ENCODE measurements at places on chromosomes 1 and 21.

DNA sequence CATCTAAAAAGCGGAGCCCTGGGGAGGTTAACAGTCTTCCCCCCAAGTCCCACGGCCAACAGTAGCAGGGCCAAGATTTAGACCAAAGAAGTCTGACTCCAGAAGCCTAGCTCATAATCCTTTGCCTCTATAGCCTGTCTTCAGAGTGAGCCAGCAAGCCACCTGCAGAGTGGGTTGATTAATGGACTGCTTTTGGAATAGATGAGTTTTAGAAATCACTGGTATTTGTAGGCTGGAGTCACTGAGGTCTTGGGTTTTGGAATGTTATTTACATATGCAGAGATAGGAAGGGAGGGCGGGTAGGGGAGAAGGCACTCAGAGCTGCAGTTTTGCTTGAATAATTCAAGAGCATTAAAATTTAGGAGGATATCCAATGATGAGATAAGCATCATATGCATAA, 90.8 kb upstream of the L1TD1 start:
- H3K4me1 ChIP-seq, result no peaks in the 10 kb centered on the region
- no peak overlapping the region for H3K27ac ChIP-seq
- no peak overlapping the region for H3K4me3 ChIP-seq
- no peaks in the 10 kb centered on the region for H3K36me3 ChIP-seq

DNA sequence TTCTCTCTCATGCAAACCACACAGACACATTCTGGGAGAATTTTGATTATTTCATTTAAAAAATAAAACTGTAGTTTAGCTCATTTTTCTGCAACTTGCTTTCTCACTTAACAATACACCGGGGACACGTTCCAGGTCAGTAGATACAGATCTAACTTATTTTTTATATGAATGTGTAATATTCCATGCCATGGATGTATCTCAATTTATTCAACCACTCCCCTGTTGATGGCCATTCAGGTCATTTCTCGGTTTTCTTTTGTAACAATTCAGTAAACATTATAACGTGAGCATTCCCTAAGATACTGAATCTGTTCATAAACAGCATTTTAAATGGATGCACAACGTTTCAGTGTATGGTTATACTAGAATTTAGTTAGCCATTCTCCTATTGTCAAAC, 64.7 kb downstream of the CSMD2 start:
- no peaks in the 10 kb centered on the region for H3K36me3 ChIP-seq
- H3K27me3 ChIP-seq, result no peaks in the 10 kb centered on the region
- H3K4me3 ChIP-seq, result no peak overlapping the region
- DNase-seq, result no peak
- H3K4me1 ChIP-seq, result no peaks in the 10 kb centered on the region

GRCh38 chr1:65955503-65955902, 162.8 kb downstream of the PDE4B start:
- DNase-seq, result no peak
- H3K36me3 ChIP-seq, result no peaks in the 10 kb centered on the region
- H3K4me1 ChIP-seq, result peaks cover 21% of the 10 kb centered on the region
- H3K27me3 ChIP-seq, result peaks cover 4% of the 10 kb centered on the region

DNA sequence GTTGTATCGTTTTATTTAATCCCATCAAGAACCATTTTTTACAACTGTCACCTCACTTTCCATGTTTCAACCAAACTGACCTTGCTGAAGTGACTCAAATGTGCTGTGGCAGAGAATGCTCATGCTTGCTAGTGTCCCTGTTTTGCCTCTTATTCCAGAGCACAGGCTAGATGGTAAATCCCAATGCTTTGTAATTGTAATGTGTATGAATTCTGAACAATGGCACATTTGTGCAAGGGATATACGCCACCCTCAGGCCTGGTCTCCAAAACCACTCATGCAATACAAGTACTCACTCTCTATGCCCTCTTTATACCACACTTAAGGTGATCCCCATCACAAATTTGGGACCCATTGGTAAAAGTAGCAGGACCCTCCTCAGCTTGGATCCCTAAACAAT, 313.6 kb downstream of the HHIPL2 start:
- peaks cover 6% of the 10 kb centered on the region for H3K27me3 ChIP-seq
- H3K4me1 ChIP-seq, result no peaks in the 10 kb centered on the region
- H3K4me3 ChIP-seq, result no peak overlapping the region
- no peak overlapping the region for H3K27ac ChIP-seq
- no peaks in the 10 kb centered on the region for H3K36me3 ChIP-seq

GRCh38 chr1:5151511-5151910, 497.1 kb downstream of the AJAP1 start:
- DNase-seq, result no peak
- no peaks in the 10 kb centered on the region for H3K27me3 ChIP-seq
- H3K4me3 ChIP-seq, result no peak overlapping the region

DNA sequence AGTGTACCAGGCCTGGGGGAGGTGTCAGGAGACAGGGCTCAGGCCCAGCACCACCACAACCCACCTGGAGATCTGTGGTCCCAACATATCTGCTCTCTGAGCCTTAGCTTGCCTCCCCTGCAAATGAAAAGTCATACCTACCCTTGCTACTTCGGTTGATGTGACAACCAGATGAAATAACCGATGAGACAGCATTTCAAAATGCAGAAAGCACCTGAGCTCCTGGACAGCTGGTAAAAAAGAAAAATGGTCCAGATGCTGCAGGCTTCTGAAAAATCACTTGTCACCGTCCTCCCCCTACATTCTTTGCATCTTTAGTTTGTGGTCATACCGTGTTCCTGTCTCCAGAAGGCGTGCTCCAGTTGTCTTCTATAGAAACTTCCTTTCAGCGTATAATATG, 52.0 kb upstream of the COA6 start:
- H3K4me3 ChIP-seq, result no peak overlapping the region
- H3K27ac ChIP-seq, result no peak overlapping the region
- DNase-seq, result no peak
- H3K27me3 ChIP-seq, result peaks cover 42% of the 10 kb centered on the region

Measured in osteocyte (in vitro differentiated cells).